CD4-positive, alpha-beta T cell treated with Interleukin-17A for 1 hour (primary cell): ENCODE measurements at places on chromosomes 1 and 21.
A peak's percentile ranks its signal among the peaks of the same experiment; 100 is the strongest.

GRCh38 chr1:37486680-37487618 is 12.6 kb downstream of the ZC3H12A start:
- DNase-seq = peak; percentile 80

DNA sequence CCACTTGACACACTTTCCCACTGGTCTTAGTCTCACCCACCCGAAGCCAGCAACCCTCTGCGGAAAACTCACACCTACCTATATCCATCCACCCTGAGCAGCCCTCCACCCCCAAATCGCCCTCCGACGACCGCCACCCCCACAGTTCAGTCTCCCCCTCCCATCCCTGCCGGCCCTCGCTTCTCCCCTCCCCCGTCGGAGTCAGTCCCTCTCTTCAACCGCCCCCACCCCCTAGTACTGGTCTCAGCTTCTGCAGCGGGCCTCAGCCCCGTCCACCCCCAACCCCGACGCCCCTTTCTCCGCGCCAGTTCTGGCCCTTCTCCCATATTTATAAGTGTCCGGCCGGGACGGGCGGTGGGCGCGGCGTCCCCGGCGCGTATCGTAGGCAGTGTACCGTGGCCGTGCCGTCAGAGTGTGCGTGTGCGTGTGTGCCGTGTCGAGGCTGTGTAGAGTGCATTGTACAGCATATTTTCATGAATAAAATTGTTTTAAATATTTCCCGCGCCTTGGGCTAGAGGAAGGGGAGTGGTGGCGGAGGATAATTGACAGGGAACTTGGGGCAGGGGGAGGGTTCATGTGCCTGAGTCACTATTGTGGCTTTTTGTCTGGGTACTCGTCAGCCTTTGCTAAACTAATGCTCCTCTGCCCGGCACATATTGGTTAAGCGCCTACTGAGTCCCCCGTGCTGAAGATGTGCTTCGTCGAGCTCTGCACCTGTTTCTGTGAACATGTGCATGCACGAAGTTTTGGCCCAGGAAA is 22.0 kb downstream of the FOXO6 start:
- DNase-seq = peak; percentile 41

- DNase-seq = no peak
Measured at GRCh38 chr1:199336745-199337640, 690.5 kb upstream of the NR5A2 start.

DNA sequence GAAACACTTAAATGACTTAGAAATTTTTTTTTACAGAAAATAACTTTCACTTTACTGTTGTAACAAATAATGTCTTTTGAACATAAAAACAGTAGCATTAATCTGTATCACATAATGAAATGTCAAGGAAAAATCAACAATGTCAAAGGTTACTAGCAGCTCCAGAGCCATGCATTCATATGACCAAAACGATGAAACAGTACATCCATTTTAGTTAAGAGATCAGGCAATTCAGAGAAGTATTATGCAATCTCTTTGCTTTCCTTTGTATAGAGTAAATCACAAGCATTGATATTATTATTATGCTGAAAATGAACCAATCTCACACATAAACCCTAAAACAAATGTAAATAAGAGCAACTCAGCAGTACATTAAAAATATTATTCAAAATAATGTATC is 748.9 kb downstream of the PLA2G4A start:
- DNase-seq = no peak

DNA sequence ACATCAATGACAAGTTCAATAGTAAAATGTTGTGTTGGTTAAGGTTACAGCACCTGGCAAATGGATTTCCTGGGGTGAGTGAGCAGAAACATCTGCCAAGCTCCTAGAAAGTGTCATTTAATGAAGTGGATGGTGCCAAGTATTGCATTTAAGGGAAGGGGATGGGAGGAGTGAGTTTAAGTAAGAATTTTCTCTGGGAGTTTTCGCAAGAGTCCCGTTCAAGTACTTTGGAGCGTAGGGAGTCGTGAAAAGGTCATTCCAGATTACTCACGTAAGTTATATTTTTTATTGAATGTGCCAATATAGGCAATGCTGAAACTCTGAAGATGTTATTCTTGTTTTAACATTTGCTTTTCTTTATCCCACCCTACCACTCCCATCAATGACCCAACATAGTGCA is 117.4 kb upstream of the RAB3GAP2 start:
- no peak for DNase-seq

DNA sequence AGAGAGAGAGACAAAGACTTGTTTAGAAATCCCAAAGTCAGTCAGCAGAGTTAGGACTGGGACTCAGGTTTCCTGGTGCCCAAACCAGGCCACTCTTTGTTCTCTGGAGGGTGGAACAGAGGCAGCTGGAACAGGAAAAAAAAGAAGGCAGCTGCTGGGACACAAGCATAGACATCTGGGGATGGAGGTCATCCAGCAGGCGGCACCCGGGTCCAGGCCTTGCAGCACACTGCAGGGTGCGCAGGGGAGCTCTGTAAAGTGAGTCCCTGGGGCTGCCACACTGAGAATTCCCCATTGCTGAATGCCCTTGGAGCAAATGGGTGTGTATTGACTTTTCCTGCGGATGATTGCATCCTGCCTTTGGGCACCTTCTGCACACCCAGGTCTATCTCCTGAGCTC is 222.9 kb upstream of the CSF3R start:
- no peak for DNase-seq

DNA sequence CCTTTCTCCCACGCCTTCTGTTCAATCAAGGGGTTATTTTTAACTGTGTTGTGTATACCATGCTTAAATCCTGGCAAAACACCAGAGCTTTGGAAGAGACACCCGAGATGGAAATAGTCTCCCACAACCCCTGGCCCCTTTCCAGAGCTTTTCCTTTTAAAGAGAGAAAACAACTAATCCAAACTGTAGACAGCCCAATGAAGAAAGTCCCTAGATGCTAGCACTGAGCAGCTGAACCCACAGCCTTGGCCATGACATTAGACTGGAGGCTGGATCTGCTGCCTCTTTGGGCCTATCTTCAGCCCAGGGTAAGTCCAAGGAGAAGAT is 64.9 kb upstream of the ARTN start:
- DNase-seq = no peak

DNA sequence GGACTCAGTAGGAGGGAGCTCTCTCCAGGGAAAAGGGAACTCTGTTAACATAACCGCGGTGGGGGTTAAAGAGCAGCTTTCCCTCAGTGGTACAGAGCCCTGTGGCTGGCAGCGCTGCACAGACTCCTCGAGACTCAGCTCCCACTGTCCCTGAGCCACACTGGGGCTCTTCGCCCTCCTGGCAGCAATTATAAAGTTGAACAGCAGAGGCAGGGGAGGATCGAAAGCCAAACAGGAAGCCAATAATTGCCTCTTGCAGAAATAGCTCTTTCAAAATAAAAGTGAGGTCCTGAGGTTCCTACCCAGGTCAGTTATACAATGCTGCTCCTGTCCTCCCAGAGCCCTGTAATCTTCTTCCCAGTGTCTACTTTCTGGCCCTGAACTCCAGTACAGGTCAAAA is 77.0 kb downstream of the FAM78B start:
- peak; percentile 7 for DNase-seq
